ENCODE measurements at places on chromosomes 1 and 21. TPM values are rescaled to one million over a fixed set of nuclear protein-coding genes. Genes with fewer than 3 reads are reported as not detected.
A peak's percentile ranks its signal among the peaks of the same experiment; 100 is the strongest.

DNA sequence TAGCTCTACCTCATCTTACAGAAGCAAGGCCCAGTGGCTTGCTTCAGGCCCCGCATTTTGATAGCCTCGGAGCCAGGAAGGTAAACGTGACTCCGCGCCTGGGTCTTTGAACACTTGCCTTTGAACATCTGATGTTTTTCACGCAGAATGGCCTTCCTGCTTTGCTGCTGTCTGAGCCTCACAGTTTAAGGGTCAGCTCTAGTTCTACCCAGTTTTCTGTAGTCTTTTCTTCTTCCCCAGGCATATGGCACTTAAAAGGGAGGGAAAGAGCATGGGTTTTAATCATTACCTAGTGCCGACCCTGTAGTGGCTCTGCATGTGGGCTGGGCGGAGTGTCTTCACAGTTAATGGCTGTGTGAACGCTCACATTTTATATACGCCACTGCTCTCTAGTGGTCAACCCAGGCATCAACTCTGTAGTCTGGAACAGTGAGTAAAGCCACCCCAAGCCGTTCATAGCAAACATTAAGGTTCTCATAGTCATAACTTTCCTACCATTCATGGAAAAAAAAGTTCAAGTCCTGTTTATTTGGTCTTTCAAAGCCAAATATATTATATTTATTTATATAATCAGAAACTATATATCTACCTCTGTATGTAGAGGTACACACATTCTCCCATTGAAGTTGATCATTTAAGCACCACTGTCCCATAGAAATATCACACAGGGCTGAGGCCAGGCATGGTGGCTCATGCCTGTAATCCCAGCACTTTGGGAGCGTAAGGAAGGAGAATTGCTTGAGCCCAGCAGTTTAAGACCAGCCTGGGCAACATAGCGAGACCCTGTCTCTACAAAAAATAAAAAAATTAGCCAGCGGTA, 78.1 kb downstream of the IER5 start:
- peak; percentile 68 for DNase-seq

- no peak for DNase-seq
These were observed 168.6 kb upstream of the FGGY start for GRCh38 chr1:59128239-59128736.

MTARC1 gene
- total RNA-seq = 28.3 TPM

- no peak for DNase-seq
These were observed 83.7 kb upstream of the KAZN start for GRCh38 chr1:14514739-14515138.

SEC22B gene
- 18.9 TPM for total RNA-seq

DNA sequence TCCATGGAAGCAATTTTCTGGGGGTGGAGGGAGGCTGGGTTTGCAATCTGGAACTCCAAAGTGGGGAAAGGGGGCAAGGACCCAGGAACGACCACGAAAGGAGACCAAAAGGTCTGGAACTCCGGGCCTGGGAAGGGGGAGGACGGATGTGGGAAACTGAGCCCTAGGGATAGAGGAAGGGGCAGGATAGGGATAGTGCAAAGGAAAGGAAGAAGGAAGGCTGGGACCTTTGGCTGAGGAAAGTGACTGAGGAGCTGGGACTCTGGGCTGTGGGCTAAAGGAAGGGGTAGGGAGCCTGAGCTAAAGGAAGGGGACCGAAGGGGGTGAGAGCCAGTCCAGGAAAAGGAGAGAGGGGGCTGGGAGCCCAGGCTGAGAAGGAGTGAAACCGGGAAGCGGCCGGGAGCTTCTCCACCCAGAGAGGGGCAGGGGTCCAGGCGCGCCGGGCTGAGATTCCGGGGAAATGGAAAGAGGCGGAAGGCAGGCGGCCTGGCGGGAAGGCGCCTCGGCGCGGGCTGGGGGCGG, 395 bp downstream of the SLC9A1 start:
- no peak for DNase-seq

IFNAR1 gene
- 18.0 TPM for total RNA-seq

RPS6KC1 gene
- 19.2 TPM for total RNA-seq

C1QA gene
- total RNA-seq = not detected

GRCh38 chr1:30795026-30795425, 37.5 kb upstream of the LAPTM5 start:
- no peak for DNase-seq

DNA sequence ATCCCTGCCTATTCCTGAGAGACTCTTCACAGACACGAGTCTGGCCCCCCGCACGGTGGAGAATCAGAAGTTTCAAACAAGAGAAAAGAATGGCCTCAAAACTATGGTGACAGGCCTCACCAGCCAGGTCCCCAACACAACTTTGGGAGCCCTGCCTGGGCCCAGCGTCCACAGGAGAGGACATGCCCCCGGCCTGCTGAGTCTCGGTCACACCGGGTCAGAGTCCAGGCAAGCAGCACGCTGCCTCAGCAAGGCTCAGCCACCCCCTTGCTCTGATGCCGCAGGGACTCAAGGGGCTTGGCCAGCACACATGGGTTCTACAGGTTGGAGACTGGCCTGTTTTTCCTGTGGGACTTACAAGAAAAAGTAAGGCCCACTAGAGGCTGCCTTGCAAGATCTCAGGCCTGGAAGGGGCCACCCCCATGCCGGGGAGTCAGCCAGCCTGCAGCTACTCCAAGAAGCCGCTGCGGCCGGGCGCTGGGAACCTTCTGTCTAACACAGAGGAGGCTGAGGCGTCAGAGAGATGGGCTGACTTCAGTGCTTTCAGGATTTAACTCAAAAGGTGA, 116.8 kb downstream of the NPHP4 start:
- DNase-seq = no peak

DNA sequence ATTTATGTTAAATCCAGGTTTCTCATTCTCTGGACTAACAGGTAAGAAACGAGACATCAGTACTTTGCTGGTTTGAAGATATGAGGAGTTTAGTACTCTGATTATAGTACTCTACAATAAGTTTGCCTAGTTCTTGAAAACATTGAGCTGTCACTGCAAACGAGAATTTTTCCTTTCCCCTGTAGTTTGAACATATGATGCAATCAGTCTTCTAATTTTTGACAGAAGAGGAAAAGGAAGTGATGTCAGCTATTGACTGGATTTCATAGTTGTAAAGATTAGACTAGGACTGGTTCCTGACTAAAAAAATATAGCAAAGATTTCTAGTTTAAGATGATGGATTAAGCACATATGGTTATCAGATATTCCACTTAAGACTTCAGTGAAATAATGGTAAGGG, 461.9 kb downstream of the LRRIQ3 start:
- DNase-seq = no peak

GRCh38 chr1:35564037-35564883, 6.7 kb downstream of the NCDN start:
- peak; percentile 79 for DNase-seq

- no peak for DNase-seq
These were observed 36.7 kb downstream of the RTCA start for GRCh38 chr1:100302739-100303138.

RAB29 gene
- 9.0 TPM for total RNA-seq

ERRFI1 gene
- total RNA-seq = 24.0 TPM

DNA sequence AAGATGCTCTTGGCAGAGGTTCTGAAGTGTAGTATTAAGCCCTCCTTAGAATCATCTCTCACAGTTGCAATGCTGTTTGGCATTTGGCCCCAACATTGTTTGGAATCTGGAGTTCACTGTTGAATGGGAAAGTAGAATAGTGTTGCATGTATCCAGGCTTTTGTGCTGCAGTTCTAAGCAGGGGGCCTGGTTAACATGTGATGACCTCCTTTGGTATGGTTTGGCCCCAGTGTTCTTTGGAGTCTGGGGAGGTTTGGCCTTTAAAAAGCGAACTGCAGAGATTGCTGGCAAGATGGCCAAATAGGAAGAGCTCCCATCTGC, 61.8 kb upstream of the PLD5 start:
- DNase-seq = no peak

- DNase-seq = no peak
These were observed 145.0 kb downstream of the DHRS3 start for GRCh38 chr1:12472798-12473551.

PTPRC gene
- not detected for total RNA-seq

PLA2G2F gene
- not detected for total RNA-seq

DNA sequence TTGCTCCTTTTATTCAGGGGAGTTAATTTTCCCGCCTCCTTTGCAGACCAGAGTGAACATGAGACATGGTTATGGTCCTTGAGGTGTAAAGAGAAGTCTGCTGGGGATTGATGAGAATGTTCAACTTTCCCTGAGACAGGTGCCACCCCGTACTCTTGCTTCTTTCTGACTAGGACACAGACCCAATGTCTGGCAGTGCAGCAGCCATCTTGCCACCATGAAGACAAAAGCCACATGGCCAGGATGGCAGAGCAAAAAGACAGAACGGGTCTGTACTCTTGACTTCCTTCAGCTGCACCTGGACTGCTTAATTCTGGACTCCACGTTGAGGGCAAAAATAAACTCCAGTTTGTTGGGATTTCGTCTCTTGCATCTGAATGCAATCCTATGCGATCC, 54.1 kb downstream of the KLHDC7A start:
- DNase-seq = no peak

- no peak for DNase-seq
These were observed 221.6 kb upstream of the VAMP3 start for GRCh38 chr1:7549277-7550161.

HPCA gene
- 1.2 TPM for total RNA-seq

LRRC38 gene
- not detected for total RNA-seq

- no peak for DNase-seq
These were observed 30.2 kb downstream of the LPAR3 start for GRCh38 chr1:84862810-84863251.

DNA sequence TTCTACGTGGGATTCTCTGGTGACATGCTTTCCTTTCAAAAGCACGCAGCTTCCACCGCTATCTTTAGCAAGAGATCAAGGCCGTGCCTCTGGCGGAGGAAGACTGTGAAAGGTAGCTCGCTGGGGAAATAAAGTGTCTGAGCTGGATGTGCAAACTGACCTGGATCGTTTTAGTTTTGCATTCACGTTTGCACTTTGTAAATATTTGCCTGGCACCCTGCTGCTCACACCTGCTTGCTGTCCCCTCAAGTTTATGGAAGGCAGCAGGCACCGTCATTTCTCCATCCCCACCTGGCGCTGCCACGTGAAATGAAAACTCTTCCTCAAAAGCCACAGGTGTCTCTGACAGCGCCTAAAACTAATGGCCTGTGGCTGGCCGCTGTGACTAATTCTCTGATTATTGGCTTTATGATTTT, 44.0 kb upstream of the TARDBP start:
- DNase-seq = no peak

- no peak for DNase-seq
These were observed 65.4 kb downstream of the UBIAD1 start for GRCh38 chr1:11338284-11338924.

GRCh38 chr1:42732126-42732680, 7.8 kb downstream of the CLDN19 start:
- DNase-seq = no peak

OR10Z1 gene
- total RNA-seq = not detected

FCER1G gene
- total RNA-seq = 1.6 TPM

GRCh38 chr21:32581732-32582131, 3.6 kb downstream of the TCP10L start:
- DNase-seq = no peak

GRCh38 chr1:15172405-15173259, 19.1 kb downstream of the TMEM51 start:
- DNase-seq = no peak

CALML6 gene
- 0.57 TPM for total RNA-seq

DIO1 gene
- not detected for total RNA-seq

GRCh38 chr1:87113313-87113712, 198.9 kb downstream of the HS2ST1 start:
- DNase-seq = no peak

GRCh38 chr1:197775282-197776262, at the start of gene DENND1B:
Gene DENND1B, minus strand, starts transcription at chr1:197775480. Its CDS starts 325 bp downstream, at chr1:197775155.
- peak; percentile 54 for DNase-seq

- no peak for DNase-seq
These were observed 3.3 kb upstream of the HAPLN2 start for GRCh38 chr1:156615946-156616345.

RGS16 gene
- 6.4 TPM for total RNA-seq
